ENCODE measurements at places on chromosomes 4 and X.

GRCh38 chrX:13693341-13693961 is 4.5 kb downstream of the RAB9A start:
- no peak for DNase-seq

- DNase-seq = no peak
Observed at GRCh38 chrX:155778844-155779553, 102.1 kb upstream of the VAMP7 start.

- no peak for DNase-seq
Observed at GRCh38 chr4:112099701-112100297, 45.5 kb upstream of the FAM241A start.

DNA sequence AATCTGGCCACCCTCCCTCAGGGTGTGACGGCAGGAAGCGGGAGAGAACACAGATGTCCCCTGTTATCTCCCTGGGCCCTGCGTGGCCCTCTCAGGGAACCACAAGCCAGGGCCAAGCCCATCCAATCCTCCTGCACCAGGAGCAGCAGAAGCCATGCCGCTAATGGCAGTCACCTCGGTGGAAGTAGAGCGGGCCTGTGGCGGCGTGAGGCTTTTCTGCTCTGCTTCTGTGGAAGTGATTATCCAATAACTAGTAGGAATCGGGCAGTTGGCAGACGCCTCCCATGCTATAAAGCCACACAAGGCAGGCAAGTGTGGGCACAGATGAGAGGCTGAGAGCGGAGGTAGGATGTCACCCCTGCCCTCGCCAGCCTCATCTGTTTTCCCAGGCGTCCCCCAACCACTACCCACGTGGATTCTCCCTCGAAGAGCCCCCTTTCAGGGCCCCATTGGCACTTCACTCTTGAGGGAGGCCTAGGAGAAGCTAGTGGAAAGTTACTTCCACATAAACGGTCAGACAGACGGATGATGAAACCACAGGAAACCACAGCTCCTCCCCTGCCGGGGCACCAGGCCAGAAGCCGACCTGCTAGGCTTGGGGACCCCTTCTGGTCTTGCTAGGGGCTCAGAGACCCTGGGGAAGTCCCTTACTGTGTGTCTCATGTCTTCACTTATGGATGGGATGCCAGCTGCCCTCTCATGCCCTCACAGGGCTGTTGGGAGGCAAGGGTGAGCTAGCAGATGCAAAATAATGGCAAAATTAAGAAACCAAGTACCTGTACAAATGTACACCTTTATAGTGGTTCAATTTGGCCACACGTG is 18.8 kb upstream of the TMSB4X start:
- DNase-seq = no peak

- DNase-seq = no peak
Observed at GRCh38 chr4:57424232-57424897, 314.2 kb upstream of the IGFBP7 start.

All from stimulated activated CD4-positive, alpha-beta T cell treated with anti-CD3 and anti-CD28 coated beads, Interleukin-1b, Interleukin-23, amount 100 ng/mL, for 1 hour (primary cell).